GM18507 (cell line): ENCODE measurements at places on chromosomes 2 and 18.

GRCh38 chr2:39568561-39569006, 97.1 kb upstream of the TMEM178A start:
- DNase-seq = no peak

- DNase-seq = no peak
These were observed 88.3 kb downstream of the CAMKMT start for GRCh38 chr2:44450082-44450481.

GRCh38 chr2:190927301-190927700, 46.7 kb downstream of the GLS start:
- no peak for DNase-seq

DNA sequence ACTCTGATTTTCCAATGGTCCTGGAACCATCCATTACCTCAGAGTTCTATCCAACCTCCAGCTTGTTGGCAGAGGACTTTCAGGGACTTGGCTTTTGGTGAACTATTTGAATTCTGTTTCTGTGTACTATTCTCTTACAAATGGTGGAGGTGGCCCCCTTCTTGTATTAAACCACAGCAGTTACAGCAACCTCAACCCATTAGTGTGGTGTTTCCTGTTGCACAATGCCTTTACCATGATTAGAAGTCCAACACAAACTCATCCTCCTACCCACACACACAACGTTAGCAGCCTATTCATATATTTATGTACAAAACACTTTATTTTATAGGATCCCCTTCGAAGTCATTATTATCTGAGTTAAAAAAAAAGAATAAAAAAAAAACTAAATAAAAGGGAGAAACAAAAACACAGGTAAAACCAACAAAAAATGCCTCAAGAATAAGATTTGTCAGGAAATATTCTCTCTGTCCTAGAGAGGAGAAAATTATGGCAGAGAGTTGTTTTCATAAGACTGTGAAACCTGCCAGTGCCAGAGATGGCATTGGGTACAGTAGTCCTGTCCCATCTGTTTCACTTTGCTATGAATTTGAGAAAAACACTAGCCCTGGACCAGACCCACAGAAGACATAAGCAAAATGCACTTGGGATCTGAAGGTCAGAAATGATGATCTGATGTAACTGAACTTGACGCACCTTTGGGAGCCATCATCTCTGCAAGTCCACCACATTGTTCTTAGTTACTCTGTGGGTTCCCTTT, 1896.0 kb upstream of the PIK3C3 start:
- no peak for DNase-seq

GRCh38 chr2:223101340-223102039, 49.5 kb downstream of the KCNE4 start:
- DNase-seq = peak; percentile 4

DNA sequence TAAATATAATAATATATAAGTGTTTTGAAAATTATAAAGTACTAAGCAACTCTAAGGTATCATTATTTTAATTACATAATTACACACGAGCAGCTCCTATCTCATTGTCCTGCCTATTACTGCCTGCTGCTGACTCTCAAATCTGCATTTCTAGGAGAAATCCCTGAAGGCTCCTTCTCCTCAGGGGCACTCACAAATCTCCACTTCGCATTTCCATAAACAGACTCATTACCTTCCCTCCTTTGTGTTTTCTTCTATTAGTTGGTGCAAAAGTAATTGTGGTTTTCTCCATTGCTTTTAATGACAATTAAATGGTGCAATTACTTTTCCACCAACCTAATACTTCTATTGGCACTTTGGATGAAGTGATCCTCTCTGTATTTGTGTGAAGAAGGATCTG, 135.0 kb upstream of the HNMT start:
- DNase-seq = no peak
